Activated CD4-positive, alpha-beta T cell treated with anti-CD3 and anti-CD28 coated beads, Interleukin-2, amount 10 ng/mL, durations not matched to agents 24 days and 14 days (primary cell): ENCODE measurements at places on chromosomes 2 and 18. TPM values are rescaled to one million over a fixed set of nuclear protein-coding genes. Genes with fewer than 3 reads are reported as not detected.

- DNase-seq, result no peak
These were observed 12.6 kb upstream of the SATB2 start for GRCh38 chr2:199470361-199470671.

DNA sequence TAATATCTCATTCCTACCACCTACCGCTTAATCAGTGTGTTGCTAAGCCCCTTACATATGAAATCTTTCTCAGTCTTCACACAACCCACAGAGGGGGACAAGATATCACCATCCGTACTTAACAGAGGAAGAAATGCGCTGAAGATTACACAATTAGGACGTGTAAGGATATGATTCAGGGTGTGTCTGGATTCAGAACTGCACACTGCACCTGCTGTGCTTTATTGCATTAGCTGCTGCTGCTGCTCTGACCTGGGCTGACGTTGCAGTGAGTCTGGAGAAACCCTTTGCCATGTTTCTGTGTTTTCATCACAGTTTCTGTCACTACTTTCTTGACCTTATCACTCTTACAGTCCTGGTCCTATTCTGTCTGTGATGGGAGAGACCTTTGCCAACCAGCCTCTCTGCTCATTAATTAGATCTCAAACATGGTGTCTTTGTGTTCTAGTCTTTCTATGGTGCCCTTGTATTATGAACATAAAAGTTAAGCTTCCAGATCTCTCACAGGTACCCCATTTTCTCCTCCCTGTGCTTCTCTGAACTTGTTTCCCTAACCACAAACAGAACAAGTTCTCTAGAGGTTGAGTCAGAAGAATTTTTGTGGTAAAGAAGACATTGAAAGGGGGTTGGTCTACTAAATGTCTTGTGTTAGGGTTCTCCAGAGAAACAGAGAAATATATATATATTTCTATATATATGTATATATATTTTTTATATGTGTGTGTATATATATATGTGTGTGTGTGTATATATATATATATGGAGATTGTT lies 92.9 kb upstream of the CYP1B1 start:
- DNase-seq, result no peak

DNA sequence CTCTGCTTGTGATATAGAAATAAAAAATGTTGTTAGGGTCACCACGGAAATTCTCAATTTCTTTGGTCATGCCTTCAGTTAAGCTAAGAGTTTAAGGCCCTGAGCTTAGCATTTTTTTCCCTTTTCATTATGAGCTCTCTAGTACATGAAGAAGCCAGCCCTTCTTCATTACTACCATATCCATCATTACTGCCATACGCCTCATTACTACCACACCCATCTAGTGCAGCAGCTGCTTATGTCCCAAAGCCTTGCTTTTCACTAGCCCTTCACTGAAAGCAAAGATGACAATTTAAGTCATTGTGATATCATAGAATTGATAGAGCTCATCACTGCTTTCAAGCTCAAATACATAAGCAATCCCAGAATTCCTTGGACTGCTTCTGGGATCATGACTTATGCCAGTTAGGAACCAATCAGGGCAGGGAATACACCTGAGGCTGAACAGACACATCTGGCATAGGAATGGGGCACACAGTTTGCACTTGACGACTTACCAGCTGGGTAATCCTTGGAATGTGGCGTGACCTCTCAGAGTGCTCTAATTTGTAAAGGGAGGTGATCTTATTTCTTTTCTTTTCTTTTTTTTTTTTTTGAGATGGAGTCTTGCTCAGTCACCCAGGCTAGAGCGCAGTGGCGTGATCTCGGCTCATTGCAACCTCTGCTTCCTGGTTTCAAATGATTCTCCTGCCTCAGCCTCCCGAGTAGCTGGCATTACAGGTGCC lies 40.3 kb downstream of the SOWAHC start:
- no peak for DNase-seq

DNA sequence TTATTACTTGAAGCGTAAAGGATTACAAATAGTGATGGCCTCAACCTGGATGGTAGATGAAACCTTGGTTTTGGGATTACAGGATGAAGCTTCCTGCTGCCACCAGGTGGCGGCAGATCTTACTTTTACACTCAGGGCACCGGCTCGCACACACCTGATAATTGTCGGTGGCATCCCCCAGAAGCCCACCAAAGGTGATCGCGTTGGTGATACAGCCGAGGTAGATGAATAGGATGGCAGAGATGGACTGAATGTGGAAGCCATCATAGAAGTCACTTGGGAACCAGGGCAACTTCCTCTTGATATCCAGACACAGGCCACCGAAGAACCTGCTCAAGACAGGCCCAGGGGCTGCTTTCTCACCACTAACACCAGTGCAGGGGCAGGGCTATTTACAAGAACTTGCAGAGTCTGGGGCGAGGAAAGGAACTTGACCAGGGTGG lies 51.8 kb downstream of the MTHFD2 start:
- DNase-seq, result peak; percentile 85

DNA sequence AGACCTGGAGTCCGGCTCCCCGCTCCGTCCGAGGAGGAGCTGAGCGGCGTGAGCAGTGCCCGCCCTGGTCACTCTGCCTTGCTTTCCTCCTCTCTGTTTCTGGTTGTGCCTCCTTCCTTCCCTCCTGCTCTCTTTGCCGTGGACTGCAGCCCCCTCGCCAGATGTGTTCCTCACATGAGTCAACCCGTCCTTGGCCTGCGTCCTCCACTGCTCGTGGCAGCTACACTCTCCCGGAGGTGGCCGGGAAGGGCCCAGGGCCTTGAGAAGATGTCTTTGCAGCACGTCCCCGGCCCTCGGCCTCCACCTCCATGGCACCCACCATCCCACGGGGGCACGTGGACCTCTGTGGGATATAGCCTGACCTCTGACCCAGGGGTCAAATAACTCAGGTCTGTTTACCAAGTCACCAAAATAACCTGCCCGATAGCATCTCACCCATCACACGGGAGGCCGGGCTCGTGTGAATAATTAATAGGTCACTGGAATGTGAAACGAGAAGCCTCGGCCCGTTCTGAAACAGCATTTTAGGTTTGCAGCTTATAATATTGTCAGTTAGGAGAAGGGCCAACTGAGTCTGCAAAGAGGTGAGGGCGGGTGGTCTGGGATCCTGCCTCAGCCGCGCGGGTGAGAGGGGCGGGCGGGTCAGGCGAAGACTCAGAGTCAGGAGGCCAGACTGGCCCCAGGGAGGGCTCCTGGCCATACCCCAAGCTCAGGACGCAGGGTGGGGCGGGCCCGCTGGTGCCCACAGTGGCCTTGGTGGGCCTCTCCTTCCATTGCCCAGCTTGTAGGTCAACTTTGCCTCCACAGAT lies 42.6 kb downstream of the NFATC1 start:
- no peak for DNase-seq

- DNase-seq, result no peak
These were observed 16.4 kb upstream of the ZNF385B start for GRCh38 chr2:179877601-179878364.

DNA sequence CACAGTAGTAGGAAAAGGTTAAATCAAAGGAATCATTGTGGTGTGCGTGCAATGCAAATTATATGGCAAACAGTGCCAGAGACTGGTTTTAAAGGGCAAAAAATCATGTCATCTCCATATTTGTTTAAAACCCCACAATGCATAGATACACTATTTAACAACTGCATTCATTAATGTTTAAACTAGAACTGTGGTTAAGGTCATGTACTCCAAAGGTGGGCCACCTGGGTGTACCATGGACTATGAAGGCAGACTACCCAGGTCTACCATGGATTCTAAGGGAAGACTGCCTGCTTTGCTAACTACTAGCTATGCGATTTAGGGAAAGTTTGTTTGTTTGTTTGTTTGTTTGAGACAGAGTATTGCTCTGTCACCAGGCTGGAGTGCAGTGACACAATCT lies 356.3 kb downstream of the ZEB2 start:
- no peak for DNase-seq

GRCh38 chr18:62450175-62450545 lies 72.7 kb upstream of the ZCCHC2 start:
- no peak for DNase-seq

DNA sequence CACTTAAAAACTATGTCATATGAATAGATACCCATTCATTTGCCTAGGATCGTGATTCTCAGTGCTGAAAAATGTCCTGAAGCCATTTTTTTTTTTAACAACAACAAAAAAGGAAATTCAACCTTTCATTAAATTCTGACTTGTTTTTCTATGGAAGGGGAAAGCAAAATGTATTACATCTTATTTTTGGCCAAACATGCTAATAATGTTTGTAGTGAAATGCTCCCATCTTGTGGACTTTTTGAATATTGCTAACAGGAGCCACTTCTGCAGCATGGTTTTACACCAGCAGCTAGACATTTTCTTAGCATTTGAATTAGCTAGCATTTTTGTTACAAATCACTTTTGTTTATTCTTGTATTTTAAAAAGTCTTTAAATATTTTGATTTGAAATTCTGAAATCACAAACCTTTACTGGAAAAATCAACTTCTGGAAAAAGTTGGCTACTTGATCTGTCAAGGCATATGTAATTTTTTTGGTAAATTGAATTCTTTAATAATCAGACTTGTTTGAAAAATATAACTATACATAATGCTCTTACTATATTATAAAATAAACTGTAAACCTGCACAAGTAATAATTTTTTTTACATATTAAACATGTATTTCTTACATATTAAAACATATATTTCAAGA lies 75.8 kb downstream of the KIDINS220 start:
- no peak for DNase-seq

- DNase-seq, result no peak
These were observed 101.9 kb upstream of the NRP2 start for GRCh38 chr2:205580212-205580987.

DNA sequence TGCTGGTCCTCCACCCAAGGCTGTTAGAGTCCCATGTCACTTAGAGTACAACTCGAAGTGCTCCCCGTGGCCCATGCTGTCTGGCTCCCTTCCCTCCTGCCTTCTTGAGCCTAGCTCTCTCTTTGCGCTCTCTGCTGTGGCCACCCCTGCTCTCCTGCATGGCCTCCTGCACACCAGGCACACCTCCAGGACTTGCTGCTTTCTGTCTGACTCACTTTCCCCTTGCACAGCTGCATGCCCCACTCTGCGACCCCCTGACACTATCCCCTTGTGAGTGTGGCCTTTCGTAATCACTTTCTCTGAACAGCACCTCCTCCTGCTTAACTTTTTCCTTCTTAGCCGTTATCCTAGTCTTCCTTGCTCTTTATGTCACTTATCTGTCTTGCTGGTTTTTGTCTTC lies 343.6 kb downstream of the TGIF1 start:
- no peak for DNase-seq

- DNase-seq, result peak; percentile 75
These were observed 681 bp upstream of the NRP2 start for GRCh38 chr2:205681401-205682238.

DNA sequence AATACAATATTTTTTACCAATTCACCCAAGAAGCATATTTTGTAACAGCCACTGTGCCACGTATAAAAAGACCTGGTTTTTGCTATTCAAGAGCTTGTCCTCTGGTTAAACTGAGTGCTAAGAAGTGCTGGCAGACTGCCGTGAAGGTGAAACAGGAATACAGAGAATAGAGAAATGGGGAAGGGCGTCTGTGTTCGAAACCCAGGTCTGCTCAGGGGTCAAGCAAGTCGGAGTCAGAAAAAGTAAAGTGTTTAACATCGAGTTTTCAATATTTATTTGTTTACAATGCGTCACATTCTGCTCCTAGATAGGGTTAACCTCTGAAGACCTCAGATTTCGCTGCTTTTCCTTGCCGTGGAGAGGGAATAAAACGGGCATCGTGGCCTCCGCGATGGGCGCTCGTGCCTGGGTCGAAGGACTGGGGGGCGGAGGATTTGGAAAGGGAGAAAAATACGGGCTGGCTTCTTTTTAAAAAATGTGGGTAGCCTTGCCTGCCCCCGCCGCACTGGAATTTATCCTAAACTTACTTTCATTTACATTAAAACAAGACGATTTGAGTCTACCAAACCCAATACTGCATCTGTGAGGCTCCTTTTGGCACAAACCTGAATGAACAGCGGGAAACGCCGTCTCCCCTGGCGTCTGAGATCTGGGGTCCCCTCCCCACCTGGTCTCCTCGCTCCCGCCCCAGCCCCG lies 1.1 kb upstream of the SNTG2 start:
- DNase-seq, result peak; percentile 59

- peak; percentile 80 for DNase-seq
These were observed 78.3 kb downstream of the HDAC4 start for GRCh38 chr2:239322416-239323086.

- DNase-seq, result no peak
These were observed 82.5 kb downstream of the SEPTIN10 start for GRCh38 chr2:109531221-109531620.

DNA sequence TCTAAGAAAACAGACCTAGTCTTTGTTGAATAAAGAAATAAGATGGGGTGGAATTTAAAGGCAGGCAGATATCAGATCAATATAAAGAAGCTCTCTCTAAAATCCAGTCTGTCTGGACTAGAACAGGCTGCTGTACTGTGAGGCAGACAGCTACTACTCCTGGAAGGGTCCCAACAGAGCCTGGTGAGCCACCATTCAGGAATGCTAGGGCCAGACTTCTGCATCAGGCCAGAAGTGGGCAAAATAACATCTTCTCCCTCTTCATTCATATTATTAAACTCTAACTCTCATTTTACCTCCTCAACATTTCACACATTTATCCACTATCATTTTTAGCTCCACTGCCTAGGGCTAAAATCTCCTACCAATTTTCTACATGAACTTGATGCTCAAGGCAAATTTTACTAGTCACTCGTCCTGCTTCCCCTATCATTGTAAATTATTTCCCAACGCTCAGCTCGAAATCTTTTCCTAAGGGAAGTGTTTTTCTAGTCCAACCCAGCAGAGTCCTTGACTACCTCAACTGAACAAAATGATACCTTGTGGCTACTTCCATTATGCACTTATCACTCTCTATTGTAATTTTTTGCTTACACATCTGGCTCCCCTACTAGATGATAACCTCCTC lies 45.2 kb upstream of the GLS start:
- no peak for DNase-seq

GRCh38 chr2:191316246-191316994 lies 71.2 kb downstream of the MYO1B start:
- no peak for DNase-seq

GRCh38 chr2:105786231-105787230 lies 41.8 kb downstream of the NCK2 start:
- peak; percentile 78 for DNase-seq

- DNase-seq, result peak; percentile 44
These were observed 4.1 kb upstream of the MARCHF7 start for GRCh38 chr2:159708066-159708760.

DNA sequence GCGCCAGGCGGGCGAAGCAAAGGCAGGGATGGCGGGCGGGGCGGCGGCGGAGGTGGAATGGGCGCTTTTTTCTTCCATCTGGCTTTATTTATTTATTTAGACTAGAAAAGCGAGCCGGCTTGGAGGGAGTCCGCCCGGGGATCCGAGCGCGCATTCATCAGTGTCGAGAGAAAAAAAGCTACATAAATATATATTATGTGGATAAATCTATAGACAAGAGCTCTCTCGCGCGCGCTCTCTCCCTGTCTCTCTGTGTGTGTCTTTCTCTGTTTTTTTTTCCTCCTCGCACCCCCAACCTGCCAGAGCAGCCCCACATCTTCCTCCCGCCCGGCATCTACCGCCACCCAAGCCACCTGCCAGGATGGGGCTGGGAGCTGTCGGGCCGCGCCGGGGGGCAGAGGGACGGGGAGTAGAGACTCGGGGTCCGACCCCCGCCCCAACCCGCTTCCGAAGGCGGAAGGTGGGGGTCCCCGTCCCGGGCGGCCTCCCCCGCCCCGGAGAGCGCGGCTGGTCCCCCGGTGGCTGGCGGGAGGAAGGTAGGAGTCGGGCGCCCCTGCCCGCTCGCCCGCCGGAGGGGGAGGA lies 972 bp upstream of the CELF4 start:
- no peak for DNase-seq

SLC5A7 gene
- not detected in 2 replicates for total RNA-seq

ALPG gene
- not detected in 2 replicates for total RNA-seq

GPR39 gene
- total RNA-seq, result not detected in 2 replicates

KCNIP3 gene
- 0.28 TPM in 1 of 2 replicates, not detected in the other for total RNA-seq

PARD6G gene
- 0.40 and 0.47 TPM in 2 replicates for total RNA-seq

RAX gene
- not detected in 2 replicates for total RNA-seq
